Activated CD8-positive, alpha-beta memory T cell treated with anti-CD3 and anti-CD28 coated beads for 24 hours (primary cell): ENCODE measurements at places on chromosomes 7 and 10.

DNA sequence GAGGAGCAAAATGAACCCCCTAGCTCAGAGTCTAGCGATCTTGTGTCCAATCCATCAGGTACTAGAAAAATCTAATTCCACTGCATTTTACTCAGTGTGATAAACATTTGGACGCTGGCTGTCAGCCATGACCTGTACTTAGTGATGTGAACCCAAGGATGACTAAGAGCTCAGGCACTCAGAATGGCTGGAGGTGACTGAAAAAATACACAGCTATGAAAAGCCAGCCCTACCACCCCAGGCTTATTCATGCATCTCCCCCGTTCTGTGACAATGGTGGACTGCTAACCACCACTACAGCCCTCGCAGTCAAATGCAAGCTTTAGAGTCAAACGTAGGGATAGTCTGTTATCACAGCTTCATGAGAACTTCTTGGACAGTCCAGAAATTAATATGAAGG is 14.9 kb downstream of the AFAP1L2 start:
- no peak for DNase-seq

- DNase-seq = no peak
Measured at GRCh38 chr10:89274928-89275327, 23.4 kb upstream of the LIPA start.

- DNase-seq = no peak
Measured at GRCh38 chr7:37683246-37684120, at the start of gene GPR141. TSS of gene GPR141 (plus strand) at chr7:37683766. CDS start at chr7:37740394, 56,628 bp downstream.

GRCh38 chr7:8147760-8148463 is 114.1 kb downstream of the ICA1 start:
- DNase-seq = no peak

- DNase-seq = no peak
Measured at GRCh38 chr10:100805543-100806355, 60.4 kb downstream of the PAX2 start.

- no peak for DNase-seq
Measured at GRCh38 chr10:93512565-93512964, 16.2 kb downstream of the CEP55 start.

DNA sequence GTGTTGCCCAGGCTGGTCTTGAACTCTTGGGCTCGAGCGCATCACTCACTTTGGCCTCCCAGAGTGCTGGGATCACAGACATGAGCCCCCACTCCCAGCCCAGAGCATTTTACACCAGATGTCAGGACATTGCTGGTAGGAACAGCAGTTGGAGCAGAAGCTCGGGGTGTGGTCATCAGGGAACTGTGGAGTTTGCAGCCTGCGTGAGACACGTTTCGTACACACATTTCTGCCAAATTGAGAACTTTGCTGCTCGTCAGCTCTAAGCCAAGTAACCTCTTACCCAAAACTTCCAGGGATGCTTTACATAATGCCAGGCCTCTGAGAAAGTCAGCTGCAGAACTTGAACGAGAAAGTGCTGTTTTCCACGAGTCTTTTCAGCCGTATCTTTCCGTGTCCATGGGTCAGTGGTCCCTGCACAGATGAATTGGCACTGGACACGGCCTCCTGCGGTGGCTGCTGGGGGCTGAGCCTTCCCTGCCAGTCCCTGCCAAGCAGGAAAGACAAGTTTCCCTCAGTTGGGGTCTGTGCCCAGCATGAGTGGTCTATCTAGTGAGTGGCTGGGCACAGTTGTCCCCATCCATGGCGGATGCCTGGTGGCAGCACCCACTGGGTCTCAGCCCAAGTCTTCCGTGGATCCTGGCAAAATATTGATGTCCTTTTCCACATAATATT is 54.4 kb downstream of the DNAJB6 start:
- DNase-seq = no peak

GRCh38 chr10:35306852-35307251 is 29.5 kb upstream of the CCNY start:
- DNase-seq = no peak

- DNase-seq = no peak
Measured at GRCh38 chr7:32611201-32612099, 116.2 kb downstream of the AVL9 start.

GRCh38 chr10:48187713-48188485 is 86.6 kb downstream of the FRMPD2 start:
- no peak for DNase-seq

GRCh38 chr10:45453639-45454255 is 79.7 kb downstream of the ALOX5 start:
- no peak for DNase-seq

GRCh38 chr7:39631736-39632308 is 8.4 kb downstream of the RALA start:
- no peak for DNase-seq
